NCI-H774 (cell line): ENCODE measurements at places on chromosomes 3 and 15.

DNA sequence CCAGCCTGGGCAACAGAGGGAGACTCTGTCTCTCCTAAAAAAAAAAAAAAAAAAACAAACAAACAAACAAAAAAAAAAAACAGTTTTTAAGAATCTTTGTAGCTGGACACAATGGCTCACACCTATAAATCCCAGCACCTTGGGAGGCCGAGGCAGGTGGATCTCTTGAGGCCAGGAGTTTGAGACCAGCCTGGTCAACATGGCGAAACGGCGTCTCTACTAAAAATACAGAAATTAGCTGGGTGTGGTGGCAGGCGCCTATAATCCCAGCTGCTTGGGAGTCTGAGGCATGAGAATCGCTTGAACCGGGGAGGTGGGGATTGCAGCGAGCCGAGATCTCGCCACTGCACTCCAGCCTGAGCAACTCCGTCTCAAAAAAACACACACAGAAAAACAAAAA, 53.1 kb downstream of the KLHL25 start:
- no peak for DNase-seq

DNA sequence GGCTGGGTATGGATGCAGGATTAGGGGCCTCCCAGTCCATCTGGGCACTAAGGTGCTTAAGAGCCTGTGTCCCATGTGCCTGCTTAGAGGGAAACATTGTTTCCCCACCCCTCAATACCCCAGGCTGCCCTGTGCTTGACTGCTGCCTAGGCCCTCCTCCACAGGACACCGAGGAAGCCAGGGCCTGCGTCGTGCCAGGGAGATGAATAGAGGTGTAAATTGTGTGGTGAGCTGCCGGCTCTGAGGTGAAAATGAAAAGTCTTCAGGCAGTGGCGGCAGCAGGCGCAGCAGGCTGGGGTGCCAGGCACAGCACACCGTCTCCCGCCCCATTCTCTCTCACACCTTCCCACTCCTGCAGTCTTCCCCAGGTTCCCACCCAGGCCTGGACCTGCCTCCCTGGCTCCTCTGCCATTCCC, 13.9 kb upstream of the GRM2 start:
- no peak for DNase-seq

GRCh38 chr3:151276687-151277042, 1.7 kb downstream of the P2RY14 start:
- DNase-seq: no peak

GRCh38 chr3:138127636-138128365, 4.4 kb downstream of the A4GNT start:
- no peak for DNase-seq

DNA sequence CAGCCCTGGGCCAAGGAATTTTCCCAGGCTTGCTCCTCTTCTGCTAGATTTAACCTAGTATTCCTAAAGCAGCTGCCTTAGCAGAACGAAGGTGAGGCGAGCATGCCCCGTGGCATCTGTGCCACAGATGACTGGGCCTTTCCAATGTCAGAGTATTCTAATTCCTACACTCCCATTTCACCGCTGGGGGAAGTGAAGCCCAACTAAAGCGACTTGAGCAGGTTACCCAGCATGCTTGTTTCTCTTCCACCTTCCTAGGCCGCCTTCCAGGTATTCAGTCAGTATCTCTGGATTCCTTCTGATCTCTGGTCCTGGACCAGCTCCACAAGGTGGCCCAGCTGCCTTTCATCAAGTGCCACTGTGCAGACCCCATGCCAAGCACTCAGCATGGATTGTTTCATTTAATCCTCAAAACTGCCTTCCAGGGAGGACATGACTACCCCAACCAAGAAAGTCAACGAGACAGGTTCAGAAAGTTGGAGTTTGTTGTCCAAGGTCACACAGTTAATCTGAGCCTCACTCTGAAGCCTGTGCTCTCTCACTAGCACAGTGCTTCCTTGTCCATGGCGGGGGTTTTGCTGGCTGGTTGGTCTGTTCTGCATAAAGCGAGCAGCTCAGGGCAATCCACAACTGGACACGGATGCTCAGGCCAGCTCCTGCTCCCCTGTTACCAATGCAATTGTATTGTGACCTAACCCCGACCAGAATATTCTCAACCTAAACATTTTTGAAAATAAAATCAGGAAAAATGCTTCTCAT, 15.1 kb downstream of the MYO5C start:
- no peak for DNase-seq

GRCh38 chr3:50372349-50372748, 13.0 kb upstream of the TMEM115 start:
- DNase-seq: no peak

- no peak for DNase-seq
These were observed 75.9 kb upstream of the ATP2B2 start for GRCh38 chr3:10581251-10581650.

- no peak for DNase-seq
These were observed 157.2 kb upstream of the MITF start for GRCh38 chr3:69582044-69582443.

DNA sequence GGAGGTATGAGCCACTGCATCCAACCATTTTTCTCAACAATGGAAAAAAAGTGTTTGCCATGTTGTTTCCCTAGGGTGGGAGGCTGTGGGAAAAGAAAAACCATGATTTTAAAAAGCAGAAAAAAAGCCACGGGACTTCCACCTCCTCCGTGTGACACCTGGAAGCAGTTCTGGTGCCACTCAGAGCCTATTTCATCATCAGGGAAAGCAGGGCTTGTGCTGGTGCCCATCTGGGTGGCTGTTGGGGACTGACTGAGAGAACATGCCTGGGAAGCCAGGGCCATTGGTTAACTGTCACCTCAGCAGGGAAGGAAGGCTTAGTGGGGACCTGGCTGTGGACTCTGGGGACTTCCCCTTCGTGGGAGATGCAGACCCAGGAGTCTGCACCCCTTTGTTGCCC, 7.3 kb downstream of the RNU5B-1 start:
- DNase-seq: no peak

DNA sequence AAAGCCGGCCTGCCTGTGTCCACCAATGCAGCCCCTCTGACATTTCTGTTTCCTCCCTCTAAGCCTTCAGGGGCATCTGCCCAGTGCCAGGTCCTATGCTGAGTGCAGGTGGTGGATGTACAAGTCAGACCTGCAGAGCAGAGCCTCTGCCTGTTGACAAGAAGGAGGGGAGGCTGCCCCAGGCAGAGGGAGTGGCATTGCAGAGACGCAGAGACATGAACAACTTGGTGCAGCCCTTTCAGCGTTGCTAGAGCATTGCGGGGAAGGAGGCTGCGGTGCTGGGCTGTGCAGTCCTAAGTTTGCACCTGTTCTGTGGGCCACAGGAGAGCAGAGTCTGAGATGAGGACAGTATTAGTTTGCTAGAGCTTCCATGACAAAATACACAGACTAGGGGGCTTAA, 65.2 kb downstream of the LSM3 start:
- DNase-seq: no peak

- no peak for DNase-seq
These were observed 345.1 kb upstream of the CBLB start for GRCh38 chr3:106213954-106214353.

DNA sequence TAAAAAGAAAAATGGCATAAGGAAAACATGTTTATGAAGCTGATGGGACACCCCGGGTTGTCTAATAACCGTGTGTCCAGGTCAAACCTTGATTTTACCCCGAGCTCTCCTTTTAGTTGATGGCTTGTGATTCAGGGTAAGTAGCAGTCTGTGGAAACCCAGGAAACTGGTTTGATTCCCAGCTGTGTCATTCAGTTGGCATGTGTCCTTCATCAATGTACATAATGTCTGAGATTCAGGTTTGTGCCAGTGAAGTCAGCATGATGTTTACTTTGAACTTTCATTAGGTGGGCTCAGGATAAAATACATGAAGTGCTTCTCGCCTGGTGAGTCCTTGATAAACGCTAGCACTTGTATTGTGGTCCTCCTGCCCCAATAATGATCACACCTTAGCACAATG, 4.3 kb upstream of the COPG1 start:
- DNase-seq: no peak

- DNase-seq: no peak
These were observed 656.0 kb upstream of the GRM7 start for GRCh38 chr3:6204891-6205290.

DNA sequence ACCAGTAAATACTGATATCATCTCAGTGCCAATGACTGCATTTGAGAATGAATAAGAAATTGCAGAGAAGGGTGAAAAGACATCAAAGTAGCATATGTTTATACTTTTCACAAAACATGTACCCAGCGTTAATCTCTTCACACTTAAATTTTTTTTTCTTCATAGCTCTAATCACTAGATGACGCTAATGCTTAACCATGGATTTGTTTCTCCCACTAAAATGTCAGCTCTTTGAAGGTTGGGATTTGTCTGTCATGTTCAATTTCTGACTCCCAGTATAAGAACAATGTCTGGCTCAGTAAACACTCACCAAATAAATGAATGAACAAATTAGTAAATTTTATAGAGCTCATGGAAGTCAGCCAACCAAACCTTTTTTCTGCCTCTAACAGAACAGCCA, 78.3 kb upstream of the LMCD1 start:
- no peak for DNase-seq

DNA sequence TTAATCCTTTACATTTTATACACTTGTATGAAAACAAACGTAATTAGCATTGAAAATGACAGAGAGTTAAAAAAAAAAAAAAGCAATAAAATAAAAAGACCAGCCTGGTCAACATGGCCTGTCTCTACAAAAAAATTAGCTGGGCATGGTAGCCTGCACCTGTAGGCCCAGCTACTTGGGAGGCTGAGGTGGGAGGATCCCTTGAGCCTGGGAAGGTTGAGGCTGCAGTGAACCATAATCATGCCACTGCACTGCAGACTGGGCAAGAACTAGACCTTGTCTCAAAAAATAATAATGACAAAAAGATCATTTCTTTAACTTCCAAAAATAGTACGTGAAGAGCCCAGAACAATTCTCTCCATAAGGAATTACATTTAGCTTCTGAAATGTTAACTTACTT, 1.9 kb downstream of the SSR3 start:
- no peak for DNase-seq

- DNase-seq: no peak
These were observed 22.4 kb upstream of the RAB7A start for GRCh38 chr3:128703561-128703960.

- no peak for DNase-seq
These were observed 10.6 kb downstream of the TTC21A start for GRCh38 chr3:39118079-39118478.
